ENCODE measurements at places on chromosomes 4 and X.

- no peak for DNase-seq
Observed at GRCh38 chrX:50876551-50876950, 34.0 kb upstream of the BMP15 start.

- no peak for DNase-seq
Observed at GRCh38 chr4:73315091-73315490, 56.5 kb upstream of the ANKRD17 start.

- DNase-seq: no peak
Observed at GRCh38 chr4:2786794-2787229, 6.1 kb upstream of the SH3BP2 start.

DNA sequence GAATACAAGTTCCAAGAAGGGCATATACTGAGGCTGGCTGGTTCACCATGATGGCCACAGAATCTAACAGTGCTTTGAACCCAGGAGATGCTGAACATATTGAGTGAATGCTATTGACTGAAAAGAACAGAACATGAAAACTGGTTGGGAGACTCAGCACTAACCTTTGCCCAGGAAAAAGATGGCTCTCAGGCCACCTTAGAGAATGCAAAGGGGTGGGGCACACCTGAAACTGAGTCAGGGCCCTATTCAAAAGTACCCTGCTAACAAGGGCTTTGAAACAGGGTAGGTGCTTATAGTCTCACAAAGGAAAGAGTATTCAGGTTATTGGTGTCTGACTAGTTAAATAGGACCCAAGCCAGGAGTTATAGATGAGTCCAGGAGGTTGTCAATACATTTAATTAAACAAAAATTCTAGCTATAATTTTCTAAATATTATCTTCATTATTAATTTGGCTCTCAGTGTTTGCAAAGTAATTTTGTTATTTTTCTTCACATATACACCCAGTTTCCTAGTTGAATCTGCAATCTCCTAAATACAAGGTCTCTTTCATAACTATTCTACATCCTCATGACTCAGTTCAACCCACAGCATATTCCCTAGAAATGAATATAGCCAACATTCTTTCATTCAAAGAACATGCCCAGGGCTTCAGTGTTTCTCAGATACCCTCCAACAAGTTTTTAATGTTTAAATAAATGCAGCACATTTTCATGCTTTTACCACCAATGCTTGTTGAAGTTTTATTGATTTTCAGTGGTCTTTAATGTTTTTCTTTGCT is 144.2 kb upstream of the RAPGEF2 start:
- no peak for DNase-seq

GRCh38 chrX:67727576-67727975 is 183.8 kb downstream of the AR start:
- DNase-seq: no peak

- no peak for DNase-seq
Observed at GRCh38 chr4:119626943-119627266, 1.7 kb downstream of the PDE5A start.

Measured in NCI-H1694 treated with DMSO at 0.1 percent for 48 hours (cell line).